SK-N-MC (cell line): ENCODE measurements at places on chromosomes 2 and 18.

DNA sequence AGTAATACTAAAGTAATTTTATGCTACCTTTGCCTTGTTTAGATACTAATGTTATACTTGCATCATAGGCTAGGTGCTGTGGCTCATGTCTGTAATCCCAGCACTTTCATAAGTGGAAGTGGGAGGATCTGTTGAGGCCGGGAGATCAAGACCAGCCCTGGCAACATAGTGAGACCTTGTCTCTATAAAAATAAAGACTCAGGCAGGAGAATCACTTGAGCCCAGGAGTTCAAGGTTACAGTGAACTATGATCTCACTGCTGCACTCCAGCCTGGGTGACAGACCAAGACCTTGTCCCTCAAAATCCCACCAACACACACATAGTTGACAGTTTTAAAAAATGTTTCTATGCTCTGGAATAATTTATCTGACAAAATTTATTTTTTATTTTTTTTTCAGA is 6.9 kb upstream of the DNAJC27 start:
- no peak for DNase-seq

DNA sequence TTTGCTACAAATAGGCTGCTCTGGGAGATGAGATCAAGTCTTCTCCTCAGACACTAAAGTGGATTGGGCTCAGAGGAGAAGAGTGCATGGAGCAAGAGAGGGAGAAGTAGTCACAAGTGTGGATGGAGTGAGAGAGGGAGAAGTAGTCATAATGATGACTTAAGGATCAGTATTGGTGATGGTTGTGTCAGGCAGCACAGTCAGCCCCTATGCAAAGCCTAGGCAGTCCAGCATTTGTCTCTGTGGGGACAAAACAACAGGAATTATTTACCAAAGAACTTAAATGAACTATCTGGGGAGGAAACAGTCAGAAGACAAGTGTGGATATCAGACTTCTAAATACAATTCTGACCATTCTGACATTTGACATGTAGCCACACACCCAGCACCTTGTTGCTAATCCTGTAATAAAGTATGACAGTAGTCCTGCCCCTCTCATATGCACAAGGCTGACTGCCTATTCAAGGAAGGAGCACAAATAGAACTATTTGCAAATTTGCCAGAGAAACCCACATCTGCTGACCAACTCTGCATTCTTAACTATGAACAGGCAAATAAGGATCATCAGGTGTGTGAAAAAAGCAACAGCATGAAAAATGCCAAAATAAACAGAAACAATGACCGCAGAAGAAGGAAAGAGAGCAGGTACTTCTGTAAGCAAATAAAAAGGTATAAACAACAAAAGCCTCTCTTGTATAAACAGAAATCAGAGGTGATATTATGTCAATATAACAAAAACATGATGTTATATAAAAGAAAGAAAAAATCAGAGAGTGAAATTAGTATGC is 1597.9 kb upstream of the ACVR2A start:
- no peak for DNase-seq

- no peak for DNase-seq
These were observed 41.4 kb downstream of the PRKD3 start for GRCh38 chr2:37283207-37283606.

- no peak for DNase-seq
These were observed 64.5 kb downstream of the BAZ2B start for GRCh38 chr2:159551806-159552205.

DNA sequence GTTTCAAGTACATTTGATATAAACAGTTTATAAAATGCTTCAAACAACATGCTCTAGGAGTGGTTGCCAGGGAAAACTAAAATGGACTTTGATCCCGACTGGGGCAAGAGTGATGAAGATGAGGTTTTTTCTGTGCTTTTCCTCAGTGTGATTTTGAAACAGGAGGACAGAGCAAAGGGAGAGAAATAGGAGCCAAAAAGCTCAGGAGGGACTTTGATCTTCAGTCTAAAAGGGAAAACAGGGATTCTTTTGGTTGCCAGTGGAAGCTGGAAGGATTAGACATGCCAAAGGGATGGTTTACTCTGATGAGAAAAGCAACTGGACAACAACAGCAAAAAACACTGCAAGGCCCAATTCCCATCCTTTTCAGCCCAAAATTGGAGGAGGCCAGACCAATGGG is 95.5 kb downstream of the LTBP1 start:
- no peak for DNase-seq

- DNase-seq = no peak
These were observed 296.7 kb downstream of the HRH4 start for GRCh38 chr18:24757134-24757533.

DNA sequence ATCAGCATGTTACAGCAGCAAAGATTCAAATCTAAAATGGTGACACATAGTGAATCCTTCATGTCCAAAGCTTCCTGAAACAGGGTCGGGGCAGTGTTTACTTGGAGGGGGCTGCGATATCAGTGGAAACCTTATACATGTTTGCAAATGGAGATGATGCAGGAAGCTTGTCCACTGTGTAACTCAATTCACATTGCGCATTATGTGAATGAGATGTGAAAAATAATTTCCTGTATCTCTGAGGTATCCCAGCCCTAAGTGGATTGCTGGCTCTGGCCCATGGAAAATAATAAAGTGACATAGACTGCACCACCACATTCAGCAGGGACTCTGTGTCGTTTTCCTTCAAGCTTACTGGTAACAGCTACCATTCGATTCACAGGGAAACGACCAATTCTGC is 505.5 kb downstream of the GALR1 start:
- DNase-seq = no peak

DNA sequence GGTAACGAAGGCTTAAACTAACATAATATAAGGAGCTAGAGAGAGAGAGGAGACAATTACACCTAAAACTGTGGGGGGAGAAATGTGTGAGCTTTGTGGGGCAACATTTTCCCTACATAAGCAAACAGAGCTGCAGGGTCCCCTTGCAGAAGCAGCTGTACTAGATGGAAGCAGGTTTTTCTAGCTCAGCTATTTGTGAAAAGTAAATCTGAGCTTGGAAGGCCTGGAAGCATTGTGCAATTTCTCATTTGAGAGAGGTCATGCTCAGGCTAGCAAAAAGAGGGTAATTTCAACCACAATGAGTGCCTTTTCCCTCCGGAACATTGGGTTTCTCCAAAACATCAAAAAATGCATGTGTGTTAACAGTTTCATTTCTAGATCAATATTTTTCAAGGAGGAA is 130.0 kb downstream of the ARL4C start:
- DNase-seq = no peak

GRCh38 chr2:201196803-201197202 is 13.9 kb downstream of the CASP10 start:
- DNase-seq = no peak

- DNase-seq = no peak
These were observed 90.4 kb downstream of the PLCL1 start for GRCh38 chr2:197894751-197895274.

GRCh38 chr2:234291765-234292204 is 205.1 kb downstream of the ARL4C start:
- peak; percentile 45 for DNase-seq

DNA sequence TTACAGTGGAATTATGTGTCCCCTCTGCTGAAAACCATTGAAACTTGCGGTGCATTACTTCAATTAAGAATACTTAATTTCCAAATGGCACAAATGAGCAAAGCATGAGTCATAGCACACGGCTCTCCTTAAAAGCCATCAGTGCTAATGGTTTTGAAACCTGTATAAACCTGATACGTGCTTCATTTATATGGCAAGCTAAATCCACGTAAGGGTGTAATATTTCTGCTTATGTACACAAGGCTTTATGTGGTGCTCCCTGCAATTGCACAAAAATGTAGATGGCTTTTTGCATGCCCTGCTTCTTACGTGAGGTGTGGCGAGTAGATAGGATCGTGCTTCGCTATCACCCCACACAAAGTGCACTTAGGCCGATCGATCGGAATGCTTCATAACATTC is 840.9 kb downstream of the GALR1 start:
- no peak for DNase-seq

GRCh38 chr2:239387811-239388210 is 13.0 kb downstream of the HDAC4 start:
- DNase-seq = no peak

DNA sequence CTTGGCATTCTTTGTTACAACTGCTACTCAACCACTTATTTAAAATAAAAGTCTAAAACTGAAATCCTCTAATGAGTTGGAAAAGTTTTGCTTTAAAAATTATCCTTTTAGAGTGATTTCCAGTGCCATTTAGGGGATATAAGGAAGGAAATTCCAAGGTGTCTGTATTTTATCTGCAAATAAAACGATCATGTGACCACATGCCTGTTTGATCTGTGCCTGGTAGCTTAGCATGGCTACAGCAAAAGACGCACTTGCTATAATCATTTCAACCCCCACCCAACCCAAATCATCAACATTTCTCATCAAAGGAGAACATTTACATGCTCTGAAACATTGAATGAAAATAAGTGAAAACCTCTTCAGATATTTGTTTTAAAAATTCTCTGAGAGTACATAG is 615.1 kb downstream of the IRS1 start:
- no peak for DNase-seq

DNA sequence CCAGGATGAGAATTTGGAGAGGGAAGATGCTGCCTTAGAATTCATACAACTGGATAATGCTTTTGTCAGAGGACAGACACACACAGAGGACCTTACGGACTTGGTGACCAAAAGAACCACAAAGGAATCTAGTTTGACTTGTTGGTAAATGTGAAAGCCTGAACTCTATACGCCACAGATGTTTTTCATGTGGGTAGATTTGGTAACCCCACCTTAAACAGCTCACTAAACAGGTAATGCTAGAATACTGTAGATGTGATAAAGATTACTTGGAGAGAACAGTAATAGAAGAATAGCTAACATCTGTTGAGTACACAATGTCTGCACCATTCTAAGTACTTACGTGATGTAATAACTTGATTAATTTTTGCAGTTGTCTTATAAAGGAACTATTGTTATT is 24.1 kb downstream of the ANXA4 start:
- no peak for DNase-seq

- no peak for DNase-seq
These were observed 2.9 kb upstream of the CASP8 start for GRCh38 chr2:201257381-201257955.

DNA sequence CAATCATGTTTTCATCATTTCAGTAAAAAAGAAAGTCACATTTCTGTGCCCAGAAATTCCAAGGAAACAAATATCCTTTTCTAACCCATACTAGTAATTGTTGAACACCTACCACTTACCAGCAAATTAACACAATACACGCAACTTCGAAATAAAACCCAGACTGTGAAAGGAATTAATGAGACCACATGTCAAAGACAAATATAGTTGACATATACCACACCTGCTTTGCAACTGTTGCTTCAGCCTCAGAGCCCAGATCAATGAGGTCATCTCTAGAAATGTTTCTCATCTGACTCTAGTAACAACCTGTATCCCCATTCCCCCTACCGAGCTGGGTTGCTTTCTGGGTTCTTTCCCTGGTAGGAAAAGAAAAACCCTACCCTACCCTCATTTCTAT is 52.6 kb downstream of the TRIP12 start:
- DNase-seq = no peak

GRCh38 chr2:63057249-63058143 is 6.9 kb downstream of the OTX1 start:
- no peak for DNase-seq

DNA sequence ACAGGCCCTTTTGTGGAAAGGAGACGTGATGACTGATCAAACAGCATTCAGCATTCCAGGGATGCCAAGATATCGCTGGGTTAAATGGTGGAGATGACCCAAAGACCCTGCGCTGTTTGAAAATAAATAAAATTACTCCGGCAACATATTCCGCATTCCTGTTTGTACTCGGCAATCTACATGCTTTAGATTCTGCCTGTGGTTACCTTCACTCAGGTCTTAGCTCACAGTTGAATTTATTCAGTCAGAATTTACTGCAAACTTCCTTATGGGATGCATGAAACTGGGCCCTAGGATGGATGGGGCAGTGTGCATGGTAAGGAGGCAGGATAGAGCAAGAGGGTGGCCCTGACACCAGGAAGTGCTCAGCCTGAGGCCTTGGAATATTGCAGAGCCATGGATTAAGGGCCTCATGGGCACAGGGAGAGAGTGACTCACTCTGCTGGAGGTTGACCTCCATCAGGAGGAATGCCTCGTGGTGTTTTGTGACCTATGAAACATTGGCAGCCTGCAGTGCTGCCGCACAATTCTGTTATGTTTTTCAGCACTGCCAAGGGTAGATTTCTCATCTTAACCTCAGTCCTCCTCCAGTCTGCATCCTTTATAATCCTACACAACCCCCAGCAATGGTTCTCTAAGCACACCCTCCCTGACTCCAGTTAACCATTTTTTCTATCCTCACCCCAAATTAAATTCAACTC is 321.4 kb downstream of the IRS1 start:
- DNase-seq = no peak

GRCh38 chr2:118340103-118340502 is 251.8 kb downstream of the INSIG2 start:
- DNase-seq = no peak

- DNase-seq = no peak
These were observed 100.2 kb downstream of the BCL11A start for GRCh38 chr2:60453301-60453700.

GRCh38 chr2:9883897-9884296 is 40.6 kb downstream of the TAF1B start:
- DNase-seq = no peak

DNA sequence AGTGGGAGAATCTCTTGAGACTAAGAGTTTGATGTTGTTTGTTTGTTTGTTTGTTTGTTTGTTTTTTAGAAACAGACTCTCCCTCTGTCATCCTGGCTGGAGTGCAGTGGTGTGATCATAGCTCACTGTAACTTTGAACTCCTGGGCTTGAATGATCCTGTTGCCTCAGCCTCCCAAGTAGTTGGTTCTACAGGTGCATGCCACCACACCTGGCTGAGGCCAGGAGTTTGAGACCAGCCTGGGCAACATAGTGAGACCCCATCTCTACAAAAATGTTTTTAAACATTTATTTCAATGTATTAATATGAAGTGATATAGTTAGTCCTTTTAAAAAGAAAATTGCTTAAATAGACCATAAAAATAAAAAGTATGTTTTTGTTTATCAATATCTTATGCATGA is 35.6 kb downstream of the MAP3K19 start:
- no peak for DNase-seq
